Nucleus accumbens (tissue), 56 donors: ENCODE measurements at places on chromosomes 11 and 22.
A peak's percentile ranks its signal among the peaks of the same experiment; 100 is the strongest.

DNA sequence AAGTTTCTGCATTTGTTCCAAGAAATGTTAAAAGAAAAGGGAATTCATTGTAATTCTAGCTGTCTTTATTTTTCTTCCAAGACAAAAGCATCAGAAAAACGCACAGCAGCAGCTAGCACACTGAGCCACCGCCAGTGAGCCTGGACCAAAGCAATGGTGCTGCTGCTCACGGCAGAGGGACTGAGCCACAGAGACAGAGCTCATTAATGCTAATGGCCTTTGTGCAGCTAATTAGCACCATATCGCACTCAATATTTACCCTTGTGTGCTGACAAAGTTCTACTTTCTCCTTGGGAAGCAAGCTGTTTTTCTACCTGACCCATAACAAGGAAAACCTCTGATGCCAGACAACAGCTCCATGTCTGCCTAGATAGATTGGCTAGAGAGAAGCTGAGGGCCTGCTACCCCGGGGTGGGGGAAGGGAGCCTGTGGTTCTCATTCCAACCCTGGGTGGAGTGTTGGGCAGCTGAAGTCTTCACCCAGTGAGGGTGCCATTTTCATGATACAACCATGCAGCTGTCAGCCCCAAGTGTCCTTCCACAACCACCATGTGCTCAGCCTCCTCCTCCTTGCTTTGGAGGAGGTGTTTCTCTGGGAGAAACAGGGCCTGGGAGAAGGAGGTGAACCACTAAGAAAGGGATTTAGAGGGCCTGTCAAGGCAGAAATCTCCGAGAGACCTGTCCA lies 131.1 kb upstream of the NCAM1 start:
- DNase-seq = no peak

DNA sequence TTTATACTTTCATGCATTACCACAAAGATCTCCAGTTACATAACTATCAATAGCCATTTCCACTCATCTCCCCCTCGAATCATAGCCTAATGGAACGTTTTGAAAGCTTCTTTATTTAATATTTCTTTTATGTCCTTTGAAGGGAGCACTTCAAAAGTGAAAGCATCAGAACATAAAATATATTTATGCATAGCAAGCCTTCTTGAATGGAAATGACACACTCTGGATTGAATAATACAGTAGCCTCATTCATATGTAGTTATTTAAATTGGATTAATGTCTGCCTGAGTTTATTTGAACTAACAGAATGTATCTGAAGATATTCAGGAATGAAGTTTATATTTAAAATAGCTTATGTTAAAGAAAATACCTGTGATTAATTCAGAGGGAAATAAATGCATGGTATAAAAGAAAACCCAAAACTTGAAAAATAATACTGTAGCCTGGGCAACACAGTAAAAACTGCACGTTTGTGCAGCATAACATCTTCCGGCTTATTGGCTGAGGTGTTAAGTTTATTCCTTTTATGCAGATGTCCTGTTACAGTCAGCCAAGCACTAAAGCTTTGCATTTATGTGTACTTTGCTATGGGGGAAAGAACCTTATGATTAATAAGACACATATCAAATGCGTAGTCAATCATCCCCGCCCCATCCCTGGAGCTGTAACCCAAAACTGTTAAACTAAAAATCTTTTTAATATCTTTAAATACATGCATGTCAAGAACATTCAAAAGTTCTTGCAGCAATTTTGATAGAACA lies 22.0 kb downstream of the OOSP3 start:
- peak; percentile 0 for DNase-seq

GRCh38 chr11:111440416-111441205 lies 61.5 kb upstream of the POU2AF1 start:
- no peak for DNase-seq

GRCh38 chr11:72069200-72069599 lies 11.1 kb downstream of the NUMA1 start:
- no peak for DNase-seq

GRCh38 chr11:25958045-25958444 lies 373.9 kb upstream of the ANO3 start:
- no peak for DNase-seq

DNA sequence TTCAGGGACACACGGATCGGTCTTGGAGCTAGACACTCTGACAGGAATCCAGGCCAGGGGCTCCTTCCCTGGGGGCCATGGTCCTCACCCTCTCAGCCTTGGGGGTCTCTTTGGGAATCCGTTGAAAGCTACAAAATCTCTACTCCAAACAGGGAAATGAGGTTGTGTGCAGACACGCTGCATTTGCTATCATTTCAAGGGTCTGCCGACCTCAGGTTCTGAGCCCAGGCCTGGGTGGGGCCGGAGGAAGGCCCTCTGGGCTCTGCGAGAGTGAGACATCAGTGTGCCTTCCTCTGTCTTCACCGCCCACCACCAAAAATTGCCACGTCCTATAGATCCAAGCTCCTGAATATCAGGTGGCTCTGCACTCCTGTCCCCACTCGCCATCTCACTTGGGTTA lies 74.4 kb upstream of the FGF3 start:
- DNase-seq = no peak

DNA sequence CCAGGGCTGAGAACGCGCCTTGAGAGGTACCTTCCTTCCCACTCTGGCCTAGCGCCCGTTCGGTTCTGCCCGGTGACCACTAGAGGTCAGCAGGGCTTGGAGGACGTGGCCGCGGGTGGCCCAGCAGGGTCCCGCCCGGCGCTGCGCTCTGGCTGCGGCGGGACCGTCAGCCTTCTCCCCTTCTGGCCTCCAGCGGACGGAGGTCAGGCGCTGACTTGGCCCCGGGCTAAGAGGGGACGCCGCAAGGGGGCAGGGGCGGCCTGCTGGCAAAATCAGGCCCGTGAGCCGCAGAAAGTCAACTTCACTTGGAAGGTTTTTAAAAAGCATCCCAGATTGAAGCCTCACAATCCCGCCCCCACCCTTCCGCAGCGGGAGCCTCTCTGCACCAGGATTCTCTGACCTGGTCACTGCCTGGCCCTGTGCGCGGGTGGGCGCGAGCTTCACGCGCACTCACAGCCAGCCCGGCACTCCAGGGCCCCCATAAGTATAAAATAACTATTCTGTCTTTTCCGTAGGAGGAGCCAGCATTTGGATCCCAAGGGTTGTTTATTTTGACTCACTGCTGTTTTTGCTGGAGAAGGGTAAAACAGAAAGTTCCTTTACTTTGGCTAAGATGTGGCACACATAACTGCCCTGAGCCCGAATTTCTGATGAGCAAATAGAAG lies 23.2 kb upstream of the ZBTB16 start:
- peak; percentile 51 for DNase-seq

DNA sequence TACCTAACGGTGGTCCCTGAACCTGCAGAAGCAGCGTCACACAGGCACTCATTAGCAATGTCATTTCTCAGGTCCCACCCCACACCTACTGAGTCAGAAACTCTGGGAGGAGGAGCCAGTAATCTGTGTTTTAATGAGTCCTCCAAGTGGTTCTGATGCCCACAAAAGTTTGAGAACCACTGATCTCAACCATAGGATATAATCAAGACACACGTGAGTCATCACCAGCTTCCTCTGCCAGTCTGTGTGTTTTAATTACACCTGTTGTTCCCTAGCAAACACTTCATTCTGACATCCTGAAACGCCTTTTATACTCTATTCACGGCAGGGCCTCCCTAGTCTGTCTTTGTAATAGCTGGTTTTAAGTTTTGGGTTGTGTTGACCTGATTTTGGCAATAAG lies 5.8 kb downstream of the TECTA start:
- no peak for DNase-seq

DNA sequence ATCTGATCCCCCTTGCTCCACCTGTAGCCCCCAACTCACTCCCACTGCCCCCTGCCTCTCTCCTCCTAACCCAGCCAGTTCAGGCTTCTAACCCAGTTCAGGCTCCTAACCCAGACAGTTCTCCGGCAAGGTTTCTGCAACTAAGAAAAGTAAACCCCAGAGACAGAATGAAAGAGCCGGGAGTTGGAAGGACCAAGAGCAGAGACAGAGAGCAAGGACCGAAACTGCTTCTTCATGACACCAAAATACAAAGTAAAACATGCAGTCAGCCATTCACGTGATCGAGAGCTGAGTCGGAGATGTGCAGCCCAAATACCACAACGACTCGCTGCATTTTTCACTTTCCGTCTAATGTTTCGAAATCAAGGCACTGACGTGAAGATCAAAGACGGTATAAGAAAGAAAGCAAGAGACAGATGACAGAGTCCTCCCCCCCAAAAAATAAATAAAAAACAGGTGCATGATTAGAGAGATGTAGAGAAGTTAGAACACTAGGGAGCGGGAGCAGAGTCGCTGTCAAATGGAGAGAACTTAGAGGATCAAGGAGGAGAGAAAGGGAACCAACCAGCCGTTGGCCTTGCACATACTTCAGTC lies 884 bp downstream of the IL10RA start:
- no peak for DNase-seq

DNA sequence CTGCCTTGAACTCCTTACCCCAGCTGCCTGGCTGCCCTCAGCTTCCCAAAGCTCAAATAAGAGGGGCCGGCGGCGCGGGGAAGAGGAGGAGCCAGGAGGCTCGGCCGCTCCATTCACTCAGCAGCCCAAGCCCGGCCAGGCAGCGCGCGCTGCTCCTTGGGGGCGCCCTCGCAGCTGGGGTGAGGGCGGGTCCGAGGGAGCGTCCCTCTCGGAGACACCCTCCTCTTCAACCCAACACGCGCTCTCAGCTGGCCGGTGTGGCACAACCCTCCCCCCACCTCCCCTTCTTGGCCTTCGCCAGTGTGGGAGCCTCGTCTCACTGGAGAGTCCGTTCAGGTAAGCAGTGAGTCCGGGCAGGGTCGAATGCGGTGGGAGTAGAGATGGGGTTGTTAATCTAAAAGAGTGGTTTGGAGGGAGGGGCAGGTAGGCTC lies at the start of gene WT1:
WT1 (minus strand) TSS at position 29 of the 431 bp plus-strand sequence.
- no peak for DNase-seq

DNA sequence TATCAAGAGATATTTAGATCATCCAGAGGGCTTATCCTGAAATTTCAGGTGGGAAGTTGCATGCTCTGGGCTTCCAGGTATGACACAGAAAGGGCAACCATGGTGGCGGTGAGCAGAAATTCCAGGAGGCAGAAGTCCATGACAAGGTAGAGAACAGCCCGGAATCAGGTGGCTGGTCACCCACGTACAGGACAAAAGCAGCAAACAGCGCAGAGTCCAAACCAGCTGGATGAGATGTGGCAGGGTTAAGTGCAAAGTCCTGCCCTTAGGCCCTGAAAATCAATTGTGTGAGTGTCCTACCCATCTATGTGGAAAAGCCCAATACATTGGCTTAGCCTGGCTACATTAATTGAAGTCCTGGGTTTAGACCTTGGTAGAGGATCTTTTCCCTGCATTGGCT lies 11.6 kb downstream of the PPFIBP2 start:
- DNase-seq = no peak

GRCh38 chr22:29207243-29207550 lies 1.5 kb downstream of the EMID1 start:
- no peak for DNase-seq

DNA sequence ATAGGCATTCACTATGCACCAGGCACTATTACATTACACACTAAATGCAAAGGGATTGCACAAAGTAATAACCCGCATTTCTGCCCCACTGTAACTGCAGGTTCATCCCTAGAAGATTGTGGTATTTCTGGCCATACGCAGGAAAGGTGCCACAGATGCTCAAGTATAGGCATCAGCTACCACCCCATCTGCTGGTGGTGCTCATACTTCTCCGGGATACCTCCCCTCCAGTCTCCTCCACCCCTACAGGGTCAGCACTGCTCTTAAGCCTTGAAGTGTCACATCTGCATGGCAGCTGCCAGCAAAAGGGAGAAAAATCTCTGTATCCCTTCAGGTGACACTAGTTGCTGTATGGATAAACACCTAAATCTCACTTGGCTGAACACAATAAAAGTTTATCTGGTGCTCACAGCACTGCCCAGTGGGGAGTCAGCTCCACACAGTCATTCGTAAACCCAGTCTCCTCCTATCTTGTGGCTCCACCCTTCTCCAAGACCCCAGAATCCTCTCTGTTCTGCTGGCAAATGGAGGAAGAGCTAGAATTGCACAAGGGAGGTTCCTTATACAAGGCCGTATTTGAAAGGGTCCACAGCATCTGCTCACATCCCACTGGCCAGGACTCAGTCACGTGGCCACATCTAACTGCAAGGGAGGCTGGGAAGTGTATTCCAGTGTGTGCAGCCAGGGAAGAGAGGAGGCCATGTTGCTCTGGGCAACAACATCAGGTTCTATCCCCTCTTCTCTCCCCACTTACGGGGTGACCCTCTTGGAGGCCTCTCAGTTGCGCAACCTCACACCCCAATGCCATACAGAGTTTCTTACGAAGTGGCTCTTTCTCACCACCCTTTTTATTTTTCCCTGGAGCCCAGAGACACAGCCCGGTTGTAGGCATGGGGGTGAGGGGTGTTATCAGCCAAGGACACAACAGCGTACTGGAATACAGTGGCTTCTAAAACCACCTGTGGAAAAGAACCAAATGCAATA lies 114.7 kb downstream of the BUD13 start:
- no peak for DNase-seq

GRCh38 chr11:75561426-75562047 lies 516 bp upstream of the SERPINH1 start:
- no peak for DNase-seq

DNA sequence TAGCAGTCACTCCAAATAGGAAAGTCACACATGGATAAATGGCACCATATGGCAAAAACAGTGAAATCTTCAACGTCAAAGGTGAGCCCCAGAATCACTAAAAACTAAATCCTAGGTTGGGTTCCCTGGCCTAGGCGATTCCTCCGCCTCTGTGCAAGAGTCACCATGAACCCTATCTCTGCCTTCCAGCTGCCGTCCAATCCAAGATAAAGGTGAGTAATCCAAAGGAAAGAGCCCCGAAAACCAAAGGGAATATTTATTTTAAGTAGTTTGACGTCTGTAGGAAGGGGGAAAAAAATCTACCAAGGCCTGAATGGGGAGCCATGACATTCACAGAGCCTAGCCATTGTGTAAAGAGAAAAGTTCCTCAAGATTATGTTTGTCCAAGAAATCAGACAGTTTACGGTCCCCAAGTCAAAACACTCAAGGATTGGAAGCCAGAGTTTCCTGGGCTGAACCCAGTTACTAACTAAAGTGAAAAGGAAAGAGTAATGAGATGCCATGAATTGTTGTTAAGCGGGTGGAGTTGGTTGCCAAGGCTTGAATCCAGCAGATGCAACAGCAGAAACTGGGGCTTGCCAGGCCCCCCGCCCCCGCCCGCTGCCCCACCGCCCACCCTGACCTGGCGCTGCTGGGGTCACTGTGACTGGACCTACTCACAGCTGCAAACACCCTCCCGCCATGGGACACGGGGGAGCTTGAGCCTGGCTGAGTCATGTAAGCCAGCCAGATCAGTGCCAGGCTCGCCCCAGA lies 39.7 kb upstream of the ETS1 start:
- no peak for DNase-seq

DNA sequence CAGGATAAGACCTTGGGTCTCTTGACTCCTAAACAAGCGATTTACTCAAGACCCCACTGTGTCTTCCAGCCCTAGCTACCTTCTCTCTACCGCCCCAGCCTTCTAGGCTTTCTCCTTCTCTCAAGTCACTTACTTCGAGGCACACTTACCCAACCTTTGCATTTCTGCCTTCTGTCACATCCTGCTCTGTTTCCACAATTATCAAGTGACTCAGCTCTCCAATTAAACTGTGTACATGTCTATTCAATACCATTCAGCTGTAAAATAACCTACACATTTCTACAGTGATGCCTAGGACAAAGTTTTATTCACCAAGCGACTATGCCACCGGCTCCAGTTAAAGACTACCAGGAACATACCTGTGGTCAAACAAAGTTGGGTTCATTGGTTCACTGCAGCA lies 69.0 kb downstream of the LARGE1 start:
- DNase-seq = no peak
